Left renal pelvis (tissue), 4 donors: ENCODE measurements at places on chromosomes 5 and 9. TPM values are rescaled to one million over a fixed set of nuclear protein-coding genes. Genes with fewer than 3 reads are reported as not detected.

DNA sequence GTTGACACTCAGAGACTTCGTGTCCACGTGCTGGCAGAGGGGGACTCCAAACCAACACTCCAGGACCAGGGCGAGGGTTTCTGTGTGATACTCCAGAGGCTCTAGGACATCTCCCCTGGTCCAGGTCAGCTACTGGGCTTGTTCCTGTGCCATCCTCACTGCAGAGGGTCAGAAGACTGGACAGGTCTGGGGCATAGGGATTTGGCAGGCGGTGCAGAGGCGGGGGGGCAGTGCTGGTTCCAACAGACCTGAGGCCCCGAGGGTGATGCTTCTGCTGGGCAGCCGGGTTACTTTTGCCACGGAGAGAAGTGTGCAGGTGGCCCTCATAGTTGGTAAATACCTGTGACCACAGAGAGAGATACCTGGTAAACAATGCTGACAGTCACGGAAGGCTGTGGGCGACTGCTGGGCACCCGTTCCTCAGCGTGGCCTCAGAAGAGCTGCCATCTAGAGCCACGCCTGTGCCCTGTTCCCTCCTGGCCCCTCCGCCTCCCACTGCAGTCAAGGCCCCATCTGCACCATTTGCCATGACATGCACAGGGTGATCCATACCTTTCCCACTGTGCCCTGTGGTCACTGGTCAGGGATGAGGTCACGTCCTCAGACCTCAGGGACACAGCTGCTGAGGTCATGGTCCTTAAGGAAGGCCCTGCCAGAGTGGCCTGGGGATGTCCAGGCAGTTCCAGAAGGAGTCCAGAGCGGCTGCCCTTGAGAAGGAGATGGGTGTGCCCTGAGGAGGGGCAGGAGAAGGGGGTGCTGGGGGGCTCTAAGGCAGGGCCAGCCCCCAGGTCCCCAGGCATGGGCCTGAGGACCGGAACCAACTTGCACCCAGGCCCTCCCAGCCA lies 30.0 kb downstream of the TRIP13 start:
- no peak for DNase-seq

GRCh38 chr5:145568581-145568980 lies 266.6 kb downstream of the PRELID2 start:
- no peak for DNase-seq

DNA sequence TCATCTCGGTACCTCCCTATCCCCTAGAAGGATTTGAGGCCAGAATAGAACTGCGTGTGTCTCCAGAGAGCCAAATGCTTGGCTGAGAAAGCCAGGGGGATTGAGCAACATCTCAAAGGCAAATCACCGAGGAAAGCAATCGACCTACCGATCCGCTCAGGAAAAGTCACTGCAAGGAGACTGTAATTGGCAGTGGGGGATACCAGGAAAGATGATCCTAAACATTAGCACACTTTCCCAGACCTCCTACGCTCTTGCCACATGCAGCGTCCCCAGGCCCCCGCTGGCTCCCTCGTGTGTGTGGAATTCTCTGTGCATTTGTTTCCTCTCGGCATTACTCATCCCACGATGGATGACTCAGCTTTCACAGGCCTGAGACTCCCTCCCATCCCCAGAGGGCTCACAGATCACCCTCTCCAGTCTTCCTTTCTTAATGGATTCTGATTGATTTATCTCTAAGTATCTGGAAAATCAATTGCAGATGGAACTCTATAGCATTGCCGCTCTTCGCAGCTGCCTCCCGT lies 82.2 kb upstream of the ICE1 start:
- DNase-seq: no peak

GRCh38 chr9:92160786-92161185 lies 45.6 kb upstream of the SPTLC1 start:
- DNase-seq: no peak

GRCh38 chr5:110104726-110105669 lies 415.3 kb downstream of the MAN2A1 start:
- no peak for DNase-seq

- no peak for DNase-seq
Observed at GRCh38 chr9:15421532-15421931, 1.1 kb upstream of the SNAPC3 start.

GRCh38 chr5:84779186-84779585 lies 394.5 kb upstream of the EDIL3 start:
- DNase-seq: no peak

DRD1 gene
- not detected for polyA plus RNA-seq

PAEP gene
- not detected for polyA plus RNA-seq

RNF145 gene
- polyA plus RNA-seq: 80.0 TPM

SOWAHA gene
- polyA plus RNA-seq: 4.5 TPM

PHF19 gene
- polyA plus RNA-seq: 42.0 TPM
